GM12878 (cell line): ENCODE measurements at places on chromosomes 4 and X. TPM values are rescaled to one million over a fixed set of nuclear protein-coding genes. Genes with fewer than 3 reads are reported as not detected.

DNA sequence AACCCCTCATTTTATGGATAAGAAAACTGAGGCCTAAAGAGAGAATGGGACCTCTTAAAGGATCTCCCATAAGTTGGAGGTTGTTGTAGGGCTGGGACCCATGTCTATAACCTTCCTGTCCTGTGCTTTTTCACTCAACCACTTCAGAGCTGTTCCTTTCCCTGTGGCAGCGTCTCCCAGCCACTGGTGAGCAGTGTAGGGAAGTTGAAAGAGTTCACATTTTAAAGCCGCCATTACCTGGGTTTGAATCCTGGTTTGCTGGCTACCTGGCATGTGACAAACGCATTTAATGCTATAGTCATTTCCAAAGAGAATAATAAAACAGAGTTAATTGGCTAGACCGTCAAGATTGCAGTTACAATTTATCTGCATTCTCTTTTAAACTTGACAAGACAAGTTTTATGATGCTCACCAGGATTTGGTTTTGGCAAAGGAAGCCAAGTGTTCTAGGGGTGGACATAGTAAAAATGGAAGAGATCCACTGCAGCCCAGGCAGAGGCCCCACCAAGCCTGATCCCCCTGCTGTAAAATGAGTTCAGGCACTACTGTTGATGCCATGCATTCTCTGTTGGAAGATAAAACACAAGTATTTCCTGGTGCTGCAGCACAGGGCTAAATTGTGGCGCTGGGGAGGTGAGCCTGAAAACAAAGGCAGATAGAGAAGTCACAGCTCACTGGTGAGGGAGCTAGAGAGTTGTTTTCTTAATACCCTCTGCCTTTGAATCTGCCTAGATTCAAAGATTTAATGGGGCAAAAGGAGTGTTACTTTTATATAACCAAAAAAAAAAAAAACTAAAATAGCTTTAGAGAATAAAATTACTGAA lies 218.7 kb downstream of the NWD2 start:
- no peak for DNase-seq

DNA sequence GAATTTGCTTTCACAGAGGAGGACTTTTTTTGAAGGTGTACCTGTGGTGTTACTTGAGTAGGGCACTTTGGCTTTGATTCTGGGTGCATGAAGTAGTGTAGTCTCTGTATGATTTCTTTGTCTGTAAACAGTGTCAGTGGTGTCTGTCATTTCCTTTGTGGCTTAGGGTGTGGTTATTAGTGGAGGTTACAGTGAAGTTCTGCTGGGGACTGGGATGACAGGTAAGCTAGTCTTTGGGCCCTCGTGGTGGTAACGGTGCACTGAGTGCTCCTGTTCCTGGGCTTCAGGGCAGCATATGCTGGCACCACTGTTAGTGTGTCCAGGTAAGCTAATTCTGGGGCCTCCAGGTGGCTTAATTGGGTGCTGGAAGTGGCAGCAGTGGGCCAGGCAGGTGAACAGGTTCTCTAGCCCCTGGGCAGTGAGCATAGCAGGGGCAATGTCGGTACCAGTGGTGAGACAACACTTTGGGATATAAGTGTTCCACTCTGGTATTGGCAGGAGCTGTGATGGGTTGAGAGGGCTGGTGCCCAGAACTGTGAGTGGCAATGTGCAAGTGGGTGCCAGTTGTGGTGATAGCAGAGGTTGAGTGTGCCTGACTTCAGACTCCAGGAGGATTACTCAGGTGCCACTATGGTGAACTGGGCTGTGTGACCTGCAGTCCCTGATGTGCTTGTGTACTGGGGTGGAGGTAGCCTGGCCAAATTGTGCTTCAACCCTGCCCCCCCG lies 26.0 kb upstream of the VSIG1 start:
- DNase-seq, result no peak

DNA sequence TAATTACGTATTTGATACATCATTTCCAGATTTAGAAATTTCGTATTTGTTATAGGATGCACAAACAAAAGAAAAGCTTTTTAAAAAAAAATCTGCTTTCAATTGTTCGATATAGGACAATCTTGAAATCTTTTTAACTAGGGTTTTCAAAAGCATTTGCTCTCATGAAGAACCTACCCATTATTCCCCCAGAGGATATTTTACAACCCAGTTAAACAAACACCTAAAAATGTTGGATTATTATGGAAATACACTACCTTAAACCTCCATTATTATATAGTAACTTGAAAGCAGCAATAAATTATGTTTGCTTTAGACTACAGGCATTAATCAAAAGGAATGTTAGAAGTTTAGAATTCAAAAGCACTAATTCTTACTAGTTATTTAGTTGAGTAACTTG lies 110.5 kb downstream of the PTPN13 start:
- DNase-seq, result no peak

Gene CRMP1
- polyA plus RNA-seq, result 1.2 and 1.4 TPM in 2 replicates

- DNase-seq, result no peak
Observed at GRCh38 chrX:151702026-151702714, 6.9 kb downstream of the PRRG3 start.

GRCh38 chr4:87865960-87866598 lies 33.3 kb downstream of the MEPE start:
- no peak for DNase-seq

GRCh38 chr4:137956256-137956655 lies 285.9 kb downstream of the SLC7A11 start:
- no peak for DNase-seq

DNA sequence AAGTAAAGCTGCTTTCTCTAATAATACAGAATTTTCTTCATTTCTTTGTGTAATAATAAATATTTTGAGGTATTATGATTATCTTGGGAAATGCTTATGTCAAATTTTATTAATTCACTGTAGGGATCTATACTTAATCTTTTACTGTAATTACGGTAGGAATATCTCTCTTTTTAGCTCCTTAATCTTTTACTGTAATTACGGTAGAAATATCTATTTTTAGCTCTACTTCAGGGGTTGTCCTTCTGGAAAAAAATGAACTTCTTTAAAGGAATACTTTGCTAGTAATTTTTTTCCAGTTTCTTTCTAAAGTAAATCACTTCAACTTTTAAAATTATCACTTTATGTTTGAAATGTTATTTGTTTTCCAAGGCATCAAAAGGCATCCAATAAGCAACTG lies 2229.4 kb upstream of the AGA start:
- DNase-seq, result no peak

DNA sequence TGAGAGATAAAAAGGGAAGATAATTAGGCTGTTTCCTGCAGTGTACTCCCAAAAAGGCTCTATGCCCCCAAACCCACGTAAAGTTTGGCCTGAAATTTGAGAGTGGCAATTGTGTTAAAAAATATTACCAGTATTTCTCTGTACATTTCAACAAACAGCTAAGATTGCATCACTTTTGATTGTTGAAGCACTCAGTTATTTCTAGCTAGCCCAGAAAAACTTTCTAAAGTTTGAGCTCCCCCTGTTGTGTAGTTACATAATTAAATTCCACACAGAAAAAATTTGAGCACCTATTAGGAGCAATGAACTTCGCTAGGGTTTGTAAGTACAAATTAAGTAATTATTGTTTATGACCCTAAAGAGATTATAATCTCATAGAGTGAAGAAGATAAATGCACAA lies 109.4 kb downstream of the DLG3 start:
- no peak for DNase-seq

Gene SUPT20HL2
- not detected in 2 replicates for polyA plus RNA-seq

DNA sequence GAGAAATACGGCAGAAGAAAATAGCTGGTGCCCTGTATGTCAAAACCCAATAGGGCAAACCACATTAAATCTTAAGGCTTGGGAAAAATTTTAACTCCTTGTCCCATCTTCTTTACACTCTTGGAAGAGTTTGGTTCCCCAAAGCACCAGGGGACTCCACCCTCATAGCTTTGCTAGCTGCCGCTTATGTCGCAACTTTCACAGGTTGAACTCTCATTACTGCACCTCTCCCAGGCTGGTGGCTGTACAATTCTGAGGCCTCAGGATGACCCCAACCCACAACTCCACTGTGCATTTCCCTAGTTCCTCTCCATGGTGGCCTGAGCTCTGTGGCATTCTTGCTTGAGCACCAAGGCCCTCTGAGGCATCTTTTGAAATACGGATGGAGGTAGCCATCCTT lies 1478.8 kb downstream of the FAM133A start:
- DNase-seq, result no peak

DNA sequence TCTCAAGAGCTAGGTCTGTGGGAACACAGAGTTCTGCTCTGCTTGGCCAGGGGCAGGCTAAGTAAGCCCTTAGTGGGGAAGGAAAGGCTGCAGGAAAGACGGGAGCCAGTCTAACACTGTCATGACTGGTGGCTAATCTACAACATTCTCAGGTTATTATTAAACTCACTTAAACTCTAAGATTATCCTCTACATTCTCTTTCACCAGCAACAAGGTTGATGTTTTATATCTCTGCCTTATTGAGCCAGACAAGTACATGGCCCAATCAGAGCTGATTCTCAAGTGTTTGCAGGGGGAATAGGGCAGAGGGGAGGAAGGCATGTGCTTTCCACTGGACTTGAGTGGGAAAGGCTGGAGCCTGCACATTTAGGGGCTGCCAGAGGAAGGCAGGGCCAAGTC lies 50.9 kb upstream of the FAM241A start:
- DNase-seq, result no peak

DNA sequence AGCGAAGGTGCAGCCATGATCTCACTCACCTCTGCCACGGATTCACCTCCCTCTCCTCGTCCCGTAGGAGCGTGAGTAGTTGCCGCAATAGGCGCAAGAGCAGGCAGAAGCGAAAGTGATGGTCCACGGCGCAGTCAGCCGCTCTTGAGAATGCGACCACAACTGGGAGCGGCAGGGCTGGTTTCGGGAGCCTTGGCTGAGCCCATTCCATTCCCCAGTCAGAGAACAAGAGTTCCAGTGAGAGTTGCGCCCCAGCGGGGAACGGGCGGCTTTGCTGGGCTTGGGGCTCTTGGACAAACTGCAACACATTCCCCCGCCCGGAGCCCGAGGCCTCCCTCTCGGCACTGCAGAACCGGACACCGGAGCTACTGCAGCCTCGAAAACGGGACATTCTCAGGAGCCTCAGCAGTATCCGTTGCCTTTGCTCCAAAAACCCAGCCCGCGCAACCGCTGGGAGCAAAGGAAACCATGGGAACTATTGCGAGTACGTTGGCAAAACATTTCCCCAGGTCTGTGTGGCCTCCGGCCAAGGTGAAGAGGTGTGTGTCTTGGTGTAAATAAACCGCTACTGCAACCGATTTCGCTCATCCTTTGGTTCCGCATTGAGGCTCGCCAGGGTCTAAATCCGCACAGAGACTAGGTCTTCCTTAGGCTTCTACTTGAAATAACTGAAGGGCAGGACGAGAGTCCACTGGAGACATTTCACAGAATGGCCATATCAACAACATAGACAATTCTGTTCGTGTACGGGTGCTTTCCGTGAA lies 5.7 kb upstream of the ZBTB33 start:
- DNase-seq, result no peak

- DNase-seq, result no peak
Observed at GRCh38 chr4:69718396-69719271, 41.8 kb downstream of the SULT1B1 start.

DNA sequence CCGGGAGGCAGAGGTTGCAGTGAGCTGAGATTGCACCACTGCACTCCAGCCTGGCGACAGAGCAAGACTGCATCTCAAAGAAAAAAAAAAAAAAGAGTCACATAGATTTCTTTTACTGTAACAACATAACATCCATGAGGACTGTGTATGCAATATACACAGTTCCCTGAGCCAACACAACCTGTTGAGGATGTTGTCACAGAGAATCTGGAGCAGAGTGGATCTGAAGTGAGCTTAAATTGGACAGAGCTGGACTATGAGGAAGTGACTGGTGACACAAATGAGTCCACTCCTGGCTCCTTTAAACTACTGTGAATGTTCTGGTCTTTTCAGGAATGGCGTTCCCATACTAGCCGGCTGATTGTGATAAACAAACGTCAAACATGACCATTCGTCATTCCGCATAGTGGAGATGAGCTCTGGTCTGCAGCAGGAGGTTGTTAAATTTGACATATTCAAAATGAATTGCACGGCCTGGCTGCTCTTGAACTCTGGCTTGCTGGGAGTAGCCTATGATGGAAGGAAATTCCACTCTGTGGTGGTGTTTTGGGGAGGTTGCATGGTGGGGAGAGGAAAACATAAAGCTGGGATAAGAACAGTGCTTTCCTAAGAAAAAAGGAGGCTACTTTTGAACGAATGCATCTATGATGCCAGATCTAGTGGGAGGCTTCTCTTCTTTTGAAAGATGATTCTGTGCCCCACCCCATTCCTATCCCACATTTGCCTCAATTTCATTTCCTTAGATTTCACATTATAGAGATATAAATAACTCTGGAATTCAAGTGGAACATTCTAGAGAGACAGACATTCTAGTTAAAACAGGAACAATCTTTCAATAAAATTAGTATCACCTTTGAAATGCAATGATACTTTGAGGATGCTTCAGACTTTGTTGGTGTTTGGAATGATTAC lies 149.5 kb downstream of the SHROOM3 start:
- DNase-seq, result no peak

DNA sequence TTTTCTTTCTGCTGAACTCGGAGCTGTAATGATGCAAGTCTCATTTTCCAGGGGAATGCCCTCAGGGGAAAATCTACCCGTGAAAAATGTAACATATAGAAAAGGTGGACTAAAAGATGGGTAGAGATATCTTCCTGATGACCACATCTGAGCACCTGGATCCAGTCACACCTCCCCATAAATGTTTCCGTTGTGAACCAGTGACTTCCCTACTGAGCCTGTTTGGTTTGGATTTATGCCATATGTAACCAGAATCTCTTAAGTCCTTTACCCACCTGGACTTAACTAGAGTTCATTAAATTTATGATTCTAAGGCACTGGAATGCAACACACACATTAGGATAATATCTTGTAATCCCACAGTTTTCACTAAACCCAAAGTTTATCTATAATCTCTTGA lies 171.1 kb downstream of the ZNF330 start:
- DNase-seq, result no peak

- no peak for DNase-seq
Observed at GRCh38 chrX:31130457-31131220, 58.8 kb upstream of the FTHL17 start.

GRCh38 chr4:2250357-2251072 lies 8.6 kb upstream of the HAUS3 start:
- no peak for DNase-seq

Gene SMR3B
- polyA plus RNA-seq, result 0.32 TPM in 1 of 2 replicates, not detected in the other

Gene GLOD5
- not detected in 2 replicates for polyA plus RNA-seq

Gene COL4A6
- 0.06 TPM in 1 of 2 replicates, not detected in the other for polyA plus RNA-seq

Gene GPR50
- not detected in 2 replicates for polyA plus RNA-seq

GRCh38 chr4:104944596-104944995 lies 202.1 kb upstream of the TET2 start:
- no peak for DNase-seq

DNA sequence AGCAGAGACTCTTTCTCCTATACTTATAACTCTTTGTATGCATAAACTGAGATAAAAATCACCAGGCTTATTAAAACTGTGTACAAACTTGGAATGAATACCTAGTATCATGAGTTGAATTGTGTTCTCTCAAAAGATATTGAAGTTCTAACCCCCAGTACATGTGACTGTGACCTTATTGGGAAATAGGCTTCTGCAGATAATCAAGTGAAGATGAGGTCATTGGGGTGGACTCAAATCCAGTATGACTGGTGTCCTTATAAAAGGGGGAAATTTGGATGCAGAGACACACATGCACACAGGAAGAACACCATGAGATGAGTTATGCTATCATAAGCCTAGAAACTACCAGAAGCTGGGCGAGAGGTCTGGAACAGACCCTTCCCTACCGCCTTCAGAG lies 26.2 kb downstream of the ZNF827 start:
- DNase-seq, result no peak
